ENCODE measurements at places on chromosomes 12 and 14.

GRCh38 chr12:104615048-104615561 is 158.4 kb downstream of the CHST11 start:
- no peak for DNase-seq

GRCh38 chr12:5988088-5988487 is 43.0 kb upstream of the ANO2 start:
- no peak for DNase-seq

- DNase-seq = no peak
Observed at GRCh38 chr14:72850360-72850759, 43.5 kb downstream of the DPF3 start.

DNA sequence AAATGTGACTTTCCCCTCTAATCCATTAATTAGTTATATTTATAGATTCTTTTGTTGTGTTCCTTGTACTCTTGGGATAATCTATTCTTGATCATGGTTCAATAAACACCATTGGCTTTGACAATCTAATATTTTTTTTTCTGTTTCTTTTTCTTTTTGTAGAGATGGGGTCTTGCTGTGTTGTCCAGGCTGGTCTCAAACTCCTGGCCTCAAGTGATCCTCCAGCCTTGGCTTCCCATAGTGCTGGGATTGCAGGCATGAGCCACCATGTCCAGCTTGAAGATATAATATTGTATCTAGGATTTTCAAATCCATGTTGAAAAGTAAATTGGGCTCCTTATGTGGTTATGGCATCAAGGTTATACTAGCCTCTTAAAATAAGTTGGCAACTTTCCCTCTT is 6.2 kb downstream of the DNAL1 start:
- no peak for DNase-seq

DNA sequence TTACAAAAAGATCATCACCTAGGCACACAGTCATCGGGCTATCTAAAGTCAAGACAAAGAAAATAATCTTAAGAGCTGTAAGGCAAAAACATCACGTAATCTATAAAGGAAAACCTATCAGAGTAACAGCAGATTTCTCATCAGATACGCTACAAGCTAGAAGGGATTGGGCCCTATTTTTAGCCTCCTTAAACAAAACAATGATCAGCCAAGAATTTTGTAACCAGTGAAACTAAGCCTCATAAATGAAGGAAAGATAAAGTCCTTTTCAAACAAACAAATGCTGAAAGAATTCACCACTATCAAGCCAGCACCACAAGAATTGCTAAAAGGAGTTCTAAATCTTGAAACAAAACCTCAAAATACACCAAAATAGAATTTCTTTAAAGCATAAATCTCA is 191.6 kb upstream of the BMP4 start:
- DNase-seq = no peak

DNA sequence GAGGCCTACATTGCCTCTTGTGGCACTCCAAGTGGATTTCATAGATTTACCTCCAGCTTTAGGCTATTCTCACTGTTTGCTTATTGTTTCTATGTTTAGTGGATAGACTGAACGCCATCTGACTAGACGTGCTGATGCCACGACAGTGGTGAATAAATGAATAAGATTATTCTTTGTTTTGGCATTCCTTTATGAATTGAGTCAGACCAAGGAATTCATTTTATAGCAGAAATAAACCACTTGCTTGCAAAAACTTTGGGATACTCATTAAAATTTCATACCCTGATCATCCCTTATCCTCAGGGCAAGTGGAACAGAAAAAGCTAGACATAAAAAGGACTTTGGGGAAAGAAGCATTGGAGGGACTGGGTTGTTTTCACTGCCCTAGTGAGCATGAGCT is 71.7 kb upstream of the FERMT2 start:
- DNase-seq = no peak

DNA sequence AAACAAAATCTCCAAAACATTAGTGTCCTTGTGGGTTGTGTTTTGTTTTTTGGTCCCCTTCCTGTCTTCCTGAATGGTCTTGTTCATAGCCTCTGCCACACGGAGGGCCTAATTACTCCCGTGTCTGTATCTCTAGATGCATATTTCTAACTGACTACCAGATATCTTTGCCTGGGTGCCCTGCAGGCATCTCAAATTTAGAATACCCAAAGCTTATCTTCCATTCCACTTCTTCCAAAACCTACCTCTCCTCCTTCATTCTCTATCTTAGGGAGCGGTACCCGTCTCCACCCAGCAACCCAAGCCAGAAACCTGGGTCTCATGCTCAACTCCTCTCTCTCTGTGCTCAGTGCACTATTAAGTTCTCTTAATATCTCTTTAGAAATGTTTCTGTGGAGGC is 10.9 kb upstream of the METAP2 start:
- no peak for DNase-seq

DNA sequence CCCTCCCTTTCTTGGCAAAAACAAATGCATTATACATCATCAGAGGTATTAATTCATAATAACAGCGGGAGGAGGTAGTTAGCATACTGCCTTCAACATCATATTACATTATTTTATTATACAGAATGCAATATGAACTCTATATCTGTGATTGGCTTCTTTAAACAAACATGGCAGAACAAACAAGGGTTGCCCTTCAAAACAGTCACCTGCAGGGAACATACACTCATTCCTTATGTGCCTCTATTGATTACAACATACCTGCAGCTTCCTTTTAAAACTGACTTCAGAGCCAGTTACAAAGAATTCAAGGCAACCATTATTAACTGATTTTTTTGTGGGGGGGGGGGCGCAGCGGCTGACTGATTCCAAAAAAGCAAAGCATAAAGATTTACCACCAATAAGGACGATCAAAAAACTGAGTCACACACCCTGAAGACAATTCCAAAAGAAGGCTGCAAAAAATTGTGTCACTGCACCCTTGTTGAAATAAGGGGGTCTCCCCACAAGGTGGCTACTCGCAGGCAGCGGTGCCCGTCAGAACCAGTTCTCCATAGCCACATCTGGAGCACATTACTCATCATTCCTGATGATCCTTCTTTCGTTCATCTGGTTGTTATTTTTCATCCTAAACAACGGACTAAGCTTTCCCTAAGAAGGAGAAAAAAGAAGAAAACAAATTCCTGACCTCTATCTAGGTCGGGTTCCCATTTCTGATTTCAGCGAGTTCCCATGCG is 51.8 kb downstream of the SMUG1 start:
- no peak for DNase-seq

GRCh38 chr12:124623344-124624035 is 56.1 kb upstream of the NCOR2 start:
- DNase-seq = no peak

DNA sequence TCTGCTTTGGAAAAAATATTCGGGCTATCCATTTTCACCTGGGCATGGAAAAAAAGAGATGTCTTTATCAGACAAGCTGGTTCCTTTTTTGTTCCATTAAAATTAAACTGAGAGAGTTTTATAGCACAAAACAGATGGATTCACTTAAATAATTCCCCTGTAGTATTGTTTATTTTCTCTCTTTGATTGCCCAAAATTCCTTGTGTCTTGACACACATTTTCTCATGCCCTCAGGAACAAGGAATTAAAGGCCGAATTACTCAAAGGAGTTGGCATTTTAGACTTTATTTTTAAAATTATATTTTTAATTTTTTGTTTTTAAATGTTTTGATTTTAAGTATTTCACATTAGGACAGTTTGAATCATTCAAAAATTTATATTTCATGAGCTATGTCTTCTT is 69.6 kb upstream of the SLCO1C1 start:
- no peak for DNase-seq

- DNase-seq = no peak
Observed at GRCh38 chr12:15163030-15163976, 57.9 kb downstream of the RERG start.

GRCh38 chr12:104535369-104535768 is 78.6 kb downstream of the CHST11 start:
- DNase-seq = no peak

DNA sequence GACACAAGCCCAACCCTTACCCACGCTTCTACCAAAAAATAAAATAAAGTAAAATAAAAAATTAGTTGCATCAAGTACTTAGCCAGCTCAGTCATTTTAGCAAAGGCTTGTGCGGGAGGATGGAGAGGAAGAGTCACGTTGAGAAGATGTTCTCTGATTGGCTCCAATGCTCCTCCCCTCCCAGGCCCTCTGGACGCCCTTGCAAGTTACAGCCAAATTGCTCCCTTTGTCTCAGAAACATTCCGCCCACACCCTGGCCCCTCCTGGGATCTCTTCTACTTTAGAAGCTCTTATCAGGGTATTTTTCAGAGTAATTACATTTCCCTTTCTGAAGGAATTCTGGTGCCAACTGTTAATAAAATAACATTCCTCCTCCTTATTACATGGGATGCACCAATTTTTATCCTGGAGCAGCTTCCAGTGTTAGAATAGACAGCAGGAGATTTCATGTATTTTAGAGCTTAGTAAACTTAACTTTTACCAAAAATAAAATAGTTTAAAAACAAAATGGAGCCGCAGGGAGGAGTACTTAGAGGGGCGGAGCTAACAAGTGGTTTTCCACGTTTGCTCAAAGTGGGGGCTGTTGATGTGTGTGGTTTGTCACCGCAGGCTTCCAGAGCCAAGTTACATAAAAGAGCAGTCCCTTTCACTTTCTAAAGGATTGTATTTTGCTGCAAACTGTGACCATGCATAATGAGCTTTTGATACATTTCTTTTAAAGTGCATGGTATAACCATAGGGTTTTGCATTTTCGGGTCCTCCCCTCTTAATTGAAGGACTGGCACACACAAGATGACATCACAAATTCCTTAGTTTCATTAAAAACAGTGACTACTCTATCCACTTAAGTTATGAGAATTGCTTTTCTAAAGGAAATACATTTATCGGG is 71.7 kb upstream of the RAP1B start:
- peak; percentile 30 for DNase-seq

DNA sequence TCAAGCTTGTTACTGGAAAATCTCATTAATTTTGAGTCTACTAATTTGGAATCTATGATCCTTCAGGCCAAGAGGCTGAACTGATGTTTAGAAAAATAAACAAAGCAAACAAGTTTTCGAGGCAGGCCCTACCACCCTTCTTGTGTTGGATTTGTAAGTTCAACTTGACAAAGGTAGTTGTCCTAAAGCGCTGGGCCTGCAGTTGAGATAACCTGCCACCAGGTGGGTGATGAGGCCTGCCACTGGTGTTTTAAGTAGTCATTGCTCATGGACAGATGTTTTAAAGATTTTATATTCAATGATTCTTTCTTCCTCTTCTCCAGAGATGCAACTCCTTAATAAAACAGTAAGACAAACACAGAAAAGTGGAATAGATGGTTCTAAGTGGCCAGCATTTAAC is 19.4 kb downstream of the ACVRL1 start:
- no peak for DNase-seq

GRCh38 chr12:25115677-25116076 is 79.3 kb downstream of the DNAI7 start:
- DNase-seq = no peak

DNA sequence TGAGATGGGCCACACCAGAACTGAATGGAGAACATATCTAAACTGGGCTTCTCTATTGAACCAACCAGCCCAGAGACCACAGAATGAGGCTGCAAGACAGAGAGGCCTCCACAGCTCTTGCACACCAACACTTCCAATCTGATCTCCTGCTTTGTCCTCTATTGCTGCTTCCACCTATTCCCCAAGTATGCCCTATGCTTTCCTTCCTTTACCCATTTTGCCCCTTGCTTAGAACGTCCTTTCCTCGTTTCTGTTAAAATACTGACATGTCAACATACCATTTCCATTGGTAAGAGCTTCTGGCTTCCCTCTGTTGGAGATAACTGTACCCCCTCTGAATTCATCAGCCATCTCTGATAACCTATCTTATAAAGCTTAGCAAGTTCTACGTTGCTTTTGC is 2.8 kb downstream of the SLC2A13 start:
- DNase-seq = no peak

- DNase-seq = no peak
Observed at GRCh38 chr14:51701951-51702350, 50.2 kb downstream of the FRMD6 start.

GRCh38 chr12:42663621-42664020 is 74.1 kb upstream of the PRICKLE1 start:
- no peak for DNase-seq

DNA sequence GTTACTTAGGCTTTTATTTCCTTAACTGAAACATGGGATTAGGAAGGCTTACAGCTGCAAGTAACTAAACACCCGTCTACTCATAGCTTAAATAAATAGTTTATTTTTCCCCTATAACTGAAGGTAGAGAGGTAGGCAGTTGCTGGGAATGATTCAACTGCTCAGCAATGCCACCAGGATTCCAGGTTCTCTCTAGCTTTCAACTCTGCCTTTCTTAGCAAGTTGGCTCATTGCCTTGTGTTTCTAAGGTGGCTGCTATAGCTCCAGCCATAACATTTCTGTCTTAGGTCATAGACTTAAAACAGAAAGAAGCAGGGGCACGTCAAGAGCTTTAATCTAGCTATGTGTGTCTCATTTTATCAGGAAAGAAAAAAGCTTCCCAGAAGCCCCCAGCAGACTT is 103.7 kb upstream of the MDM1 start:
- no peak for DNase-seq

- no peak for DNase-seq
Observed at GRCh38 chr12:95755261-95755865, 35.2 kb downstream of the NTN4 start.
